Activated naive CD8-positive, alpha-beta T cell treated with anti-CD3 and anti-CD28 coated beads, Interleukin-2, amount 10 ng/mL, durations not matched to agents 7 days and 5 days (primary cell): ENCODE measurements at places on chromosomes 2 and 18. TPM values are rescaled to one million over a fixed set of nuclear protein-coding genes. Genes with fewer than 3 reads are reported as not detected.

Gene CNDP1
- not detected for total RNA-seq

Gene COL4A3
- not detected for total RNA-seq

Gene LIMS3
- total RNA-seq, result 0.91 TPM

Gene DCDC2C
- not detected for total RNA-seq

DNA sequence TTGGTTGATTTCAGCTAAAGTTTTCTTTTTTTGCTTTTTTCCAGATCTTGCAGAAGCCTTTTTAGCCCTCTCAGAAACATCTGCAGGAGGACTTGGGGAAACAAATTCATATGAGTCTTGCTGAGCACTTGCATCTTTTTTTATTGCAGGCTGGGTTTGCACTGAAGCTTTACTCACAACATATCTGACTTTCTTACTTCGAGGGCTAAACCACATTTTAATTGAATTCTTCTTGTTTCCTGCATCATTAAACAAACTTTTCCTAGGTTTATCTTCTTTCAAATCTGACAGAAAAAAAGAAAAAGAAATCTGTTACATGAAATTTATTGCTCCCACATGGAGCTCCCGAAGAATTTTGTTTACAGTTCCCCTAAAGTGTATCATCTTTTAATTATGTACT is 28.3 kb downstream of the BARD1 start:
- DNase-seq, result no peak
- H3K4me1 ChIP-seq, result peaks cover 8% of the 10 kb centered on the region
- H3K4me3 ChIP-seq, result no peak overlapping the region
- H3K36me3 ChIP-seq, result peaks cover 78% of the 10 kb centered on the region
- H3K27ac ChIP-seq, result no peak overlapping the region
- H3K27me3 ChIP-seq, result no peaks in the 10 kb centered on the region

GRCh38 chr2:10079870-10080535 is at the start of gene CYS1:
TSS of gene CYS1 (minus strand) at chr2:10080411. CDS start at chr2:10080223, 188 bp downstream.
- DNase-seq, result peak; percentile 69
- H3K36me3 ChIP-seq, result no peaks in the 10 kb centered on the region
- peaks cover 82% of the 10 kb centered on the region for H3K27me3 ChIP-seq
- H3K4me3 ChIP-seq, result peak within 1 kb of the TSS; percentile 80

DNA sequence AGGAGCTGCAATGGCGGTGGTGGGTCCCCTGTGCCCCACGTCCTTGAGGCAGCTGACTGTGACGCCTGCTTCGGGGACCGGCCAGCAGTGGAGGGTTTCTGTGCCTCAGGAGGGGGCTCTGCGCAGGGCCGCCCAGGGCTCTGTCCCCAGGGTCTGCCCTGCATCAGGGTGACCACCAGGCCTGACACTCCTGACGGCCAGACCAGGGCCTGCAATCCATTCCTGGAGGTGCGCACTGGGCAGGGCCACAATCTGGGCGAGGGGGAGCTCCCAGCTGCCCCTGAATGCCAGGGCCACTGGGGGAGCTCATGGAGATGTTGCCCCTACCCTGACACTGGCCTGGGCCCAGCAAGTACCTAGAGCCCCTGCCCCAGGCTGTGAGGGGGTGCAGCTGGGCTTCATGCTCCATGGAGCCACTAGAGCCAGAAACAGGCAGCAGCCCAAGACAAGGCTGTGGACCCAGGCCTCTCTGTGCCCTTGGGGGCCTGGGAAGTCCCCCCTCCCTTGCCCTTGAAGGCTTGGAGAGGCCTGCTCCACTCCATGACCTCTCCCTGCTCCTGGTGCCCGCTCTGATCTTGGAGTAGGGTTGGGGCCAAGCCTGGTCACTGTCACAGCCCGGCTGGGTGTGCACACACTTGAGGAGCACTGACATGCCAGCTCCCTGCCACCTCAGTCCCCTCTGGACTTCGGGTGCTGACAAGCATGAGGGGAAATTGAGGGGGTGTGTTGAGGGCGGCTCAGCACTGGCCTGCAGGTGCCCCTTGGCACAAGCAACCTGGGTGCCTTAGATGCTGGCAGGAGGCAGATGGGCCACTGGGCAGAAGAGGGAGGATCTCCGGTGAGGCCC is 55.9 kb downstream of the LDAH start:
- H3K27ac ChIP-seq, result no peak overlapping the region
- H3K4me3 ChIP-seq, result no peak overlapping the region
- no peaks in the 10 kb centered on the region for H3K27me3 ChIP-seq

DNA sequence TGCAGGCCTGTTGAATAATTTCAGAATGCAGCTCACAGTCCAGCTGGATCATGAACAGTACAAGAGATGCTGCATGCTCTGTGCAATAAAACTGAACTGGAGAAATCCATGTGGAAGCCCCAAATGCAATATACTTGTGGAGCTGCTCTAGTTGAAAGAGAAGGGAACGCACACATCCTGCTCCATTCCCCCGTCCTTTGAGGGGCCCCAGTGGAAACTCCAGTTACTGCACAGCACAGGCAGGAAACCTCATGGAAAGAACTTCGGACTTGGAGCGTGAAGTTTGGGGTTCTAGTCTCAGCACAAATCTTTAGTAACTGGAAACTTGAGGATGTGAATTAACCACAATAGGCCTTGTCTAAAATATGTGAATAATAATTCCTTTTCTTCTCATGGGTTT is 73.2 kb downstream of the PLA2R1 start:
- peaks cover 15% of the 10 kb centered on the region for H3K27me3 ChIP-seq
- no peak overlapping the region for H3K4me3 ChIP-seq
- no peak overlapping the region for H3K27ac ChIP-seq
- DNase-seq, result no peak

- H3K4me1 ChIP-seq, result no peaks in the 10 kb centered on the region
- H3K27ac ChIP-seq, result no peak overlapping the region
- no peak overlapping the region for H3K4me3 ChIP-seq
- no peaks in the 10 kb centered on the region for H3K27me3 ChIP-seq
- no peaks in the 10 kb centered on the region for H3K36me3 ChIP-seq
Observed at GRCh38 chr2:129113776-129114175, 795.1 kb upstream of the HS6ST1 start.
